ENCODE measurements at places on chromosomes 1 and 21.

DNA sequence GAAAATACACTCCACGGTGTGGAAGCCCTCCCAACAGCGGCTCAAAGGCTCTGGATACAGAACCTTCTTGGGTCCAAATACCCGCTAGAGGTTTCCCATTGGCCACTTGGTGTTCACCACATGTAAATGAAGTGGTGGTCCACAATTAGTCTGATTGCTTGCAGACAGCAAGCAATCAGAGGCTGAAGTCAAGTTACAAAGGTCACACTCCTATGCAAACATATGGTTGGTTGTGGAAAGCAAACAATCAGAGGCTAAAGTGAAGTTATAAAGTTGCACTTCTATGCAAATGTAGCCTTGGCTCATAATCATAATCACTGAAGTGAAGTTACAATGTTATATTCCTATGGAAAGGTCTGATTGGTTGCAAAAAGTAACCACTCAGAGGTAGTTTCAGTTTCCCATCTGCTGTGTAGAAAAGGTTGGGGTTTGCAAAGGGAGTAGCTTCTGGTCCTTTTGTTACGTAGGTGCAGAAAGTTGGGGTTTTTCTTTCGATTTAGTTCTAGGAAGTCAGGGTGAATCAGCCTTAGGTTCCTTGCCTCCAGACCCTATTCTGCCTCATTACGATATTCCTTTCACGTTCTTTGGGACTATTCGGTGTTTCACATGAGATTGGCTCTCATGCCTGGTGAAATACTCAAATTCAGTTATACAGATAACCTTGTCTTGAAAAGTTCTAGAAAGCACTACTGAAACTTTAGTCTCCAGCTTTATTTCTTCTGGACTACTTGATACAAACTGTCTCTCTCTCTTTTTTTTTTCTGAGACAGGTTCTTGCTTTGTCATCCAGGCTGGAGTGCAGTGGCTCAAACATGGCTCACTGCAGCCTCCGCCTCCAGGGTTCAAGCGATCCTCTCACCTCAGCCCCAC lies 36.7 kb upstream of the MTF2 start:
- no peaks in the 10 kb centered on the region for H3K36me3 ChIP-seq
- no peaks in the 10 kb centered on the region for H3K4me1 ChIP-seq
- no peak overlapping the region for H3K27ac ChIP-seq
- H3K27me3 ChIP-seq = no peaks in the 10 kb centered on the region
- no peak for DNase-seq

DNA sequence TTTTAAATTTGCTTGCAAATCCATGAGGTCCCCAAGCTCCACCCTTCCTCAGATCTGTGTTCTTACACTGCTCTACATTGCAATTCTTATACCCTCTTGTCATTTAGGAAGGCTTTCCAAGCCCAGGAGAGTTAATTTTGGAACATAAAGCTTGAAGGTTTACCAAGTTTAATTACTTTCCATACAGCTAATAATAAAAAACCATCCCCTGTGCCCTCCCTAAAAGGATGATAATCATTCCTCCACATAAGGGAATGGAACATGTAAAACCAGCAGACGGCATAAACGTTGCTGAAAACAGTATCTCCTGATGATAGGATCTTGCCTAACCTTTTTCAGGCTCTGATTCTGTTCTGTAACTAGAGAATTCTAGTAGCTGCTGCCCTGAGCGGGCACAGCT lies 23.9 kb upstream of the SIPA1L2 start:
- no peak overlapping the region for H3K4me3 ChIP-seq
- H3K27me3 ChIP-seq = no peaks in the 10 kb centered on the region
- H3K4me1 ChIP-seq = no peaks in the 10 kb centered on the region
- no peak overlapping the region for H3K27ac ChIP-seq
- no peaks in the 10 kb centered on the region for H3K36me3 ChIP-seq

- H3K36me3 ChIP-seq = peaks cover 59% of the 10 kb centered on the region
- no peak for DNase-seq
- H3K4me1 ChIP-seq = peaks cover 18% of the 10 kb centered on the region
- no peak overlapping the region for H3K4me3 ChIP-seq
- no peak overlapping the region for H3K27ac ChIP-seq
Measured at GRCh38 chr1:25563330-25564215, 20.2 kb downstream of the LDLRAP1 start.

GRCh38 chr1:112267929-112268328 lies 128.1 kb upstream of the CTTNBP2NL start:
- H3K27me3 ChIP-seq = no peaks in the 10 kb centered on the region
- DNase-seq = no peak
- no peak overlapping the region for H3K4me3 ChIP-seq
- H3K27ac ChIP-seq = no peak overlapping the region
- H3K36me3 ChIP-seq = no peaks in the 10 kb centered on the region
- H3K4me1 ChIP-seq = no peaks in the 10 kb centered on the region

DNA sequence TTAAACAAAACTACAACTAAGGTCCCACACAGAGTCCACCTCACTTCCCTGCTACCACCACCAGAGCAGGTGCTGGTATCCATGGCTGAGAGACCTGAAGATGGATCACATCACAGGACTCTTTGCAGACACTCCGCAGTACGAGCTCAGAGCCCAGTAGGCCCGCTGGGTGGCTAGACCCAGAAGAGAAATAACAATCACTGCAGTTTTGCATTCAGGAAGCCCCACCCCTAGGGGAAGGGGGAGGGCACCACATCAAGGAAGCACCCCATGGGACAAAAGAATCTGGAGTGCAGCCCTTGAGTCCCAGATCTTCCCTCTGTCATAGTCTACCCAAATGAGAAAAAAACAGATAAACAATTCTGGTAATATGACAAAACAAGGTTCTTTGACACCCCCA lies 56.9 kb downstream of the ZNF648 start:
- no peaks in the 10 kb centered on the region for H3K27me3 ChIP-seq
- peaks cover 2% of the 10 kb centered on the region for H3K4me1 ChIP-seq
- H3K27ac ChIP-seq = no peak overlapping the region
- no peak for DNase-seq

DNA sequence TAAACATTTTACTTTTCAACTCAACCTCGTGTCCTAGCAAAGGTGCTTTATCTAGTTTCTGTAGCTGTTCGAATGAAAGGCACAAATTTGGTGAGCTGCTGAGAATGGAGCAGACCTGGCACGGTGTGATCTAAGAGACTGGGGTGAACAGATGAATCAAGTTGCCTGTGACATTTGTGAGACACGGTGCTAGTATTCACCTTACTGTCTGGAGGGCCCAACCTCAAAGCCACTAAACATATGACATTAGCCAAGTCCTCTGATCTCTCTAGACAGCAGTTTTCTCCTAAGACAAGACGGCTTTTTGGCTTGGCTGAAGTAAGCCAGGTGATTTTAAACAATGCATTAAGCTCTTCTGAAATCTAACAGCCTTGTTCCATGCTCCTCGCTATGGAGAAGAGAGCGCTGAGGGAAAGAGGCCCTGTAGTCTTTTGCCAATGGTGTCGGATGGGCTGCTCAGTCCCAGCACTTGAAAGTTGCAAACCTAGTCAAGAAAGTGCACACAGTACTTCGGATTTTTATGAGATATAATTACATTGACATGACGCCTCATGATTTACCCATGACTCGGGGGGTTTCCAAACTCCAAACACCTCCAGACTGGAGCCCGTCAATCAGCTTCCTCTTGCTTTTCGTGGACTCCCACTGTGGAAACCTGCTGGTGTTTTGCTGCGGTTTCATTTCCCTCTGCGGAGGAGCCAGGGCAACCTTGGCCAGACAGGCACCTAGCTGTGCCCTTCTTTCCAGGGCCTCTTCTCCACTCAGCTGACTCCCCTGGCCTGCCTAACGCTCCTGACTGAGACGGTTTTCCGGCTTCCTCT lies 794 bp upstream of the TOR3A start:
- no peak for DNase-seq
- H3K27me3 ChIP-seq = no peaks in the 10 kb centered on the region
- no peaks in the 10 kb centered on the region for H3K36me3 ChIP-seq
- peak overlapping the region; percentile 85 for H3K27ac ChIP-seq
- no peaks in the 10 kb centered on the region for H3K4me1 ChIP-seq
- peak overlapping the region; percentile 74 for H3K4me3 ChIP-seq

GRCh38 chr1:90826834-90827233 lies 109.7 kb upstream of the BARHL2 start:
- no peaks in the 10 kb centered on the region for H3K4me1 ChIP-seq
- H3K4me3 ChIP-seq = no peak overlapping the region
- no peak for DNase-seq
- H3K36me3 ChIP-seq = no peaks in the 10 kb centered on the region

DNA sequence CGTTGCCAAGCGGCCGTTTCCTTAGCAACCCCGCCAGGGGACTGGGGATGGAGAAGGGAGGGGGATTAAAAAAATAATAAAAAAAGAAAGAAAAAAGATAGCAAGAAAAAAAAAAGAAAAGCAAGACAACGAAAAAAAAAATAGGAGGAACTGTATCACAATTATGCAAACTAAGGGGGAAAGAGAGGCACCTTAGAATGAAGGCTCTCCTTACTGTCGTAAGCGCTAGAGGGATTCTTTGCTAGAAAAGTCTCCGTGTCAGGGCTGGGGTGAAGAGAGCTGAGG lies 625 bp upstream of the NEGR1 start:
- no peak for DNase-seq
- H3K4me1 ChIP-seq = peaks cover 5% of the 10 kb centered on the region
- no peaks in the 10 kb centered on the region for H3K36me3 ChIP-seq

- H3K4me1 ChIP-seq = no peaks in the 10 kb centered on the region
- H3K27ac ChIP-seq = no peak overlapping the region
- DNase-seq = no peak
- no peak overlapping the region for H3K4me3 ChIP-seq
- H3K27me3 ChIP-seq = no peaks in the 10 kb centered on the region
Measured at GRCh38 chr1:245876586-245876985, 630.5 kb downstream of the SMYD3 start.

DNA sequence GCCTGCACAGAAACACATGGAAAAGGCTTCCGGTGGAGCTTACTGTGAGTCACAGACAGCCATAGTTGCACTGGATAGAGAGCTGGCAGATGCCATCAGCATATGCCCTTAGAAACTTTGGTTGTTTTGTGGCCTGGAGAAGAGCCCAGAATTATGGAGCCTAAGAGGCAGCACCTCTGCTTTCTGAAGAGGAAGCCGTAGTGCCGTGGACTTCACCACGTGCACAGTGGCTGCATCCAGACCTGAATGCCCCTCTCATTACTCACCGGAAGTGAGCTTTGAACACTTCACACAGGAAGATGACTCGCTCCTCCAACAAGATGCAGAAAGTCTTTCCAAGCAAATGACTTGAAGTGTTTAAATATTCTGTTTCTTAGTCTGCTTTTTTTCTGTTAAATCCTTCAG lies 28.4 kb downstream of the JUN start:
- DNase-seq = peak; percentile 93
- peak overlapping the region; percentile 21 for H3K4me3 ChIP-seq
- H3K36me3 ChIP-seq = no peaks in the 10 kb centered on the region
- peaks cover 4% of the 10 kb centered on the region for H3K4me1 ChIP-seq
- H3K27me3 ChIP-seq = no peaks in the 10 kb centered on the region

DNA sequence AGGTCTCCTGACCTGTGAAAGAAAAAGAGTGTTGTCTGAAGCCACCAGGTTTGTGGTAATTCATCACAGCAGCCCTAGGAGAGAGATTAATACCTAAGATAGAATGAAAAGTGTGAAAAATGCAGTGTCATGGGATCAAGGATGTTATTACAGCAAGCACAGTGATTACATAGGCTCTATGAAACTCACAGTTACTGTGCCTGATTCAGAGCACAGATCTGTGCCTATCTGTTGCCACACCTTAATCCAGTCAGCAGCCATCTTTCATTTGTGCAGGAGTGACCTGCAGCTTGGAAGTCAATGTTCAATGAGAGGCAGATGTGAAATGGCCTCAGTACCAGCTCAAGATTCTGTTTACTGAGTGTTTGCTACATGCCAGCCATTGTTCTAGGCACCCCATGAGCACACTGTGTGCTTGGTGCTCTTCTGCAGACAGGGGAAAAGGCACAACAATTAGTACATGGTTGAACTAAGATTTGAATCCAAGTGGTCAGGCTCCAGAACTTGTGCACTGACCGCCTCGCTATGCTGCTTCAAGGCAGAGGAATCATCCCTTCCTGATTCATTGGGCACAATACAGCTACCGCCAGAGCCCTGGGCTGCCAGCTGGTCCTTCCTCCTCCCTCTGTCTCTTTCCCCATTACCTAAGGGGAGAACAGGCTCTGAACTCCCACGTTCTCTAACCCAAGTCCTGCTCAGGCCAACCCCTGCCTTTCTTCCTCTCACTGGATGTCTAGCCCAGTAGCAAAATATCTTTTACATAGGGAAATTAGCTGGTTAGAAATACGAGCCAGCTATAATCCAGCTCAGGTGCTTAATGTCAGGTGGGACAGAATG lies 56.3 kb upstream of the NEK2 start:
- H3K4me1 ChIP-seq = no peaks in the 10 kb centered on the region
- no peak overlapping the region for H3K27ac ChIP-seq
- no peak for DNase-seq
- H3K36me3 ChIP-seq = no peaks in the 10 kb centered on the region

GRCh38 chr1:232551386-232551785 lies 78.5 kb downstream of the SIPA1L2 start:
- no peaks in the 10 kb centered on the region for H3K4me1 ChIP-seq
- H3K4me3 ChIP-seq = no peak overlapping the region
- no peak overlapping the region for H3K27ac ChIP-seq
- no peaks in the 10 kb centered on the region for H3K27me3 ChIP-seq
- DNase-seq = no peak

- H3K4me1 ChIP-seq = peaks cover 15% of the 10 kb centered on the region
- H3K4me3 ChIP-seq = no peak overlapping the region
- H3K27me3 ChIP-seq = no peaks in the 10 kb centered on the region
- peak overlapping the region; percentile 92 for H3K27ac ChIP-seq
- DNase-seq = no peak
- peaks cover 25% of the 10 kb centered on the region for H3K36me3 ChIP-seq
Measured at GRCh38 chr1:25804964-25805862, 5.2 kb downstream of the SELENON start.

DNA sequence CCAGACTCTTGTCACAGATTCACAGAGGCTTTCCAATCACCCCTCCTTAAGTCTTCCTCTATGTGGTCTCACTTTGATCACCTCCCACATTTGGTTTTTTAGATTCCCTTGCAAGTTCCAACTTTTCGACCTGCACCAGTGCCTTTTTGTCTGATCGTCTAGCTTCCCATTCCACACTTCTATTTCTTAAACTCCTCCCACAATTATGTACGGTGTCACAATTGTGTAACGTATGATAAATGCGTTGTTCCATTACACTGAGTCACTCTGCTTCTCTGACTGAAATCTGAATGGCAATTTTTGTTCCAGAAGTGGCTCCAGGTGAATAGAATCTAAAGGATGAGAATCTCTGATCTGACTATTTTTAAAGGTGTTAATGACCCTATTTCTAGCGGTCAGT lies 320.1 kb downstream of the LMX1A start:
- H3K36me3 ChIP-seq = no peaks in the 10 kb centered on the region
- no peaks in the 10 kb centered on the region for H3K27me3 ChIP-seq
- H3K4me3 ChIP-seq = no peak overlapping the region

GRCh38 chr1:174991473-174991872 lies 8.3 kb upstream of the CACYBP start:
- no peaks in the 10 kb centered on the region for H3K27me3 ChIP-seq
- H3K4me3 ChIP-seq = no peak overlapping the region
- no peaks in the 10 kb centered on the region for H3K4me1 ChIP-seq
- no peaks in the 10 kb centered on the region for H3K36me3 ChIP-seq
- no peak overlapping the region for H3K27ac ChIP-seq
- DNase-seq = no peak

Data from ascending aorta (tissue), 2 donors.